Activated gamma-delta T cell treated with anti-CD3 and anti-CD28 coated beads, Interleukin-2, amount 50 U/mL, for 16 hours (primary cell): ENCODE measurements at places on chromosomes 12 and 14.

DNA sequence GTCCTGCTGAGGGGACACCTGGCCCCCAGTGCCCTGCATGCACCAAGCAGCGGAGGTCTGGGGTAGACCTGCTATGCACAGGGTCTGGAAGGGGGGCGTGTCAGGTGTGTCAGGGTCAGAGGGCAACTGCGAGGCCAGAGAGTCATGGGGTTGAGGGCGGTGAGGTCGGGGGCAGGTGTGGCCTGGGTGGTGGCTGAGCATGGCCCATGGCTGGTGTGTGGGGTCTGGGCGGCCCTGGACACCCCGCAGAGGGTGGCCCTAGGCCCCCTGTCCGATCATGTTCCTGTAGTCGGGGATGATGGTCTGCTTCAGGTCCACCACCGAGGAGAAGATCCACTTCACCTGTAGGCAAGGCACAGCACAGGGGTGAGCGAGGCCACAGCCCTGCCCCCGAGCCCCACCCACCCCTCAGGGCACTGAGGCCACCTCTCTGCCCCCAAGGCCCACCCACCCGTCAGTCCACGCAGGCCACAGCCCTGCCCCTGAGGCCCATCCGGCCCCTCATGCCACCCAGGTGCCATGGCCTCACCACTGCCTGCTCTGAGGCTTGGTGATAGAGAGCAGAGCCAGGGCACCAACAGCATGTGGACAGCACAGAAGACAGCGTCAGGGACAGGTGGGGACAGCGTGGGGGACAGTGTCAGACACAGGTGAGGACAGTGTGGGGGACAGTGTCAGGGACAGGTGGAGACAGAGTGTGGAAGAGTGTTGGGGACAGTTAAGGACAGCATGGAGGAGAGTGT is 211.3 kb downstream of the TMEM121 start:
- no peak for DNase-seq

DNA sequence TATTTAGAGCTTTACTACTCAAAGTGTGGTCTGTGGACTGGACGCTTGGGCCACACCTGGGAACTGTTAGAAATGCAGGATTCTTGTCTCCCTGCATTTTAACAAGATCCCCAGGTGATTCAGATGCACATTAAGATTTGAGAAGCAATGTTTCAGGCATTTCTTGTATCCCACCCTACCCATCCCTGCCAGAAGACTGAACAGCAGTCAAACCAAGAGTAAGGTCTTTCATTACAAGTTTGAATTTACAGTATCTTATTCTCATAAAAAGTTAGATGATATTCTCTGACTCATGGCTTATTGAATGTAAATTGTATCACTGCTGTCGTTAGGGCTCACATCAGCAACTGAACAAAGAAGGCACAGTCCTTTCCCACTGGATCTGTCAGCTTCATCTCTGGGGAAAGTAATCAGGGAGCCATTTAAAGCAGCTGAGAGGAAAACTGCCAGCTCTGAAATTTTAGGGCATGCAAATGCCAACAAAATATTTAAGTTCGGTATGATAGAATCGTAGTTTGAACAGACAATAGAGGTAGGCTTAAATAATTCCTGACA is 141.1 kb downstream of the AKAP6 start:
- DNase-seq, result no peak

DNA sequence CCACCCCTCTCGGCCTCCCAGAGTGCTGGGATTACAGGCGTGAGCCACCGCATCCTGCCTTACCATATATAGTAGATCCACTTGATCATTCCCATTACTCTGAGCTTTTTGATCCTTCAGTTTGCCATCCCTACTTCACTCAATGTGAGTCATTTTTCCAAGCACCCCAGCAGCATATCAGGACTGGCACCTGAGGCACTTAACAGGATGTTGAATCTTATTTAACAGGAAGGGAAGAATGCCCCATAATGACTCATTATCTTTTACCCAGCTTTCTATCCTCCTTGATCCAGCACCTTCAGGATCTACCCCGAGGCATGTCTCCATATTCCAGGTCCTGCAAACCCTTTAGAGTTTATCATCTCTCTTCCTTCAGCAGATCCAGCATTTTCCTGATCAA is 84.9 kb upstream of the CMKLR1 start:
- DNase-seq, result no peak

DNA sequence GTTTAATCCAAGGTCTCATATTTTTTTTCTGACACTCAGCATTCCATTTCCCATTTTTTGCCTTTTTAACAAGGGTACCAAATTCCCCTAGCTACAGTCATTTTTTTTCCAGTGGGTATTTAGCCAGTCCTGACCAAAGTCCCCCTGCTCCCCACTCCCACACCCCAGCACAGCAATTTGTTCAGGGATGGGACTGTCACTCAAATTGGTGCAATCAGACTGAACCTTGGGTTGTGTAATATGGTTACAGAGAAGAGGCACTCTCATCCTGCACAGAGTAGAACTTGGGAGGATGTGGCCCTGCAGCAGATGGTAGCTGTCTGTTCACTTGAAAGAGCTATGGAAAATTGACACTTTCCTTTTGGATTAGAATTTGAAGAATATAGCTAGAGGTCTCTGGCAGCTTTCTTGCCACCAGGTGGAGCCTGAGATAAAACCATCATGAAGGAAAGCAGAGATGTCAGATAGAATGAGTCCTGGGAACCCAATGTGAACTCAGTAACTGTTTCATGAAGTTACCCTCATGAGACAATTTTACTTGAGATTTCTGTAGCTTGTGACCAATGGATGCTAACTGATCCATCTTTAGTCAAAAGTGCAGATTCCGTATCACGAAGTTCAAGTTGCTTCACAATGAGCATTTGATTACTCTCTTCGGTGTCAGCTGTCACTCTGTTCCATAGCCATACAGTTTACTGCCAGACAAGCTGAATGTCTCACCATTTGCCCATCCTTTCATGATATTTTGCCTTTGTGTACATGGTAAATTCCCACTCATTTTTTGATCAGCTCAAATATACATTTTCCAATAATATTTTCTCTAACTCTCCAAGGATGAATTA is 394.0 kb upstream of the SYT1 start:
- no peak for DNase-seq

DNA sequence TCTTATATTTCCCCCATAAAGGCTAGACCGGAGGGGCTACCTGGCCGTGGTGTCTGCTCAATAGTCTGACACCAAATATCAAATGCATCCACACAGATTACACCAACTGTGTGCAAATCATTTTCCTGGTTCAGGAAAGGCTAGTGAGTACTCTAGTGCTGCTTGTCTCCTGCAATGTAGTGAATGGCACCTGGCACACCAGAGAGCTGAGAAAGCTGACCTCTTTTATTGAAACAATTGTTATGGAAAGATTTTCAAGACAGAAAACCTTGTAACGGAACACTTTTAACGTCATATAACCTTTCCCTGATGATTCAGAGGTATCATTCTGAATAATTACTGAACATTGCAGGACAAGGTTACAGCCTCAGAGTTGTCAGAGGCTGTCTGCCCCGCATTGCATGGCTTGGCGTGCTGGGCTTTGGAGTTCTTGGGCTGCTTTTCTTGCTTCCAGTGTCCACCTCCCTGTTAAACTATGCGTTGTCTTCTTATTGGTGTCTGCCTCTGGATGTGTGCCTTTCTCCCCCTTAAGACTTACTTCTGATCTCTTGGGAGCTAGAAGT is 40.7 kb upstream of the HDAC7 start:
- DNase-seq, result no peak

GRCh38 chr12:93550748-93551611 is 21.5 kb upstream of the SOCS2 start:
- no peak for DNase-seq

GRCh38 chr14:76717508-76718290 is 43.6 kb upstream of the VASH1 start:
- DNase-seq, result no peak

DNA sequence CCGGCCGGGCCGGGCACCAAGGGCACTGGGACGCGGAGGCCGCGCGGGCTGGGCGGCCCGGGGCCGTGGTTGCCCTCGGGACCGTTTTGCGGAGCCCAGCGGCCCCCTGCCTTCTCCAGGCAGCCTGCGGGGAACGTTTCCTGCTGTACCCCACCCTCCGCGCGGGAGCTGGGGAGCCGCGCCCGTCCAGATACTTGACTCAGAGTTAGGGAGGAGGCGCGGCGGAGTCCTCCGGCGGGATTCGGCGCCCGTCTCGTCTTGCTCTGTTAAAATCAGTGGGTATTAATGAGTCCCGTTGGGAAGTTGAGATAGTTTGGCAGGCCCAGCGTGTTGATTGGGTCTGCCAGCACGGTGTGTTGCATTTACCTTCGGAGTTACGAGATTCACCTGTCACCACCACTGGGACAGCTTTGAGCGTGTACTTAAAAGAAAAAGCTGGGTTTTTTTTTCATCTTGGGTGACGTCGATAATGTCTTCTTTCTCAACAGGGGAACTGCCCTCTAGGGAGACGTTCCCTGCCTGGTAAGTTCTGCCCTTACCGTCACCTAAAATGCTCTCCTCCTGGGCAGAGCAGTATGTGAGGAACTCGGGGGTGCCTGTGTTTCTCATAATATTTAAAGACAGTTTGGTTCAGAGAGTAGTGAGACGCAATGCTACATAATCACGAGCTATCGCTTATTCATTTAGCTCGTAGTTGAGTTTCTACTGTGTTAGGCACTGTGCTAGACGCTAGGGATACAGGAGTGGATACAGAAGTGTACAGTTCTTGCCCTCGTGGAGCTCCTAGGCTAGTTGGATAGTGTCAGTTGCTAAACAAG is 596 bp downstream of the DLST start:
- peak; percentile 20 for DNase-seq

DNA sequence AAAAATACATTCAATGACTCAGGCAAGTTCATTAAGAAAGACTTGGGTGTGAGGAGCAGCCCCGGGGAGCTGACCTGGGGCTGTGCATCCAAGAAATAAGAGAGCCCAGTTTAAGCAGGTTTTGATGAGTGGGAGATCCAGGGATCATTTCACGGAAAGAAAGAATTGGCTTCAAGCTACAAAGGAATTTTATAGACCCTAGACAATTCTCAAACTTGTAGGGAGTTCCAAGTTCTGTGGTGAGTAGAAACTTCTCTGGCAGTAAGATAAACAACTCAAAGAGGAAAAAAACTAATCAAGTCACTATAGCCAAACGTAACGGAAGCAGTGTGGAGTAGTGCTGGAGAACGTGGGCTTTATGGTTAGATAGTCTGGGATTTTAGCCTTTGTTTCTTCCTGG is 175.7 kb upstream of the DDHD1 start:
- DNase-seq, result no peak

- DNase-seq, result no peak
Measured at GRCh38 chr12:75909714-75910656, 121.6 kb downstream of the PHLDA1 start.

- DNase-seq, result no peak
Measured at GRCh38 chr14:94752591-94753436, 17.1 kb downstream of the GSC start.

DNA sequence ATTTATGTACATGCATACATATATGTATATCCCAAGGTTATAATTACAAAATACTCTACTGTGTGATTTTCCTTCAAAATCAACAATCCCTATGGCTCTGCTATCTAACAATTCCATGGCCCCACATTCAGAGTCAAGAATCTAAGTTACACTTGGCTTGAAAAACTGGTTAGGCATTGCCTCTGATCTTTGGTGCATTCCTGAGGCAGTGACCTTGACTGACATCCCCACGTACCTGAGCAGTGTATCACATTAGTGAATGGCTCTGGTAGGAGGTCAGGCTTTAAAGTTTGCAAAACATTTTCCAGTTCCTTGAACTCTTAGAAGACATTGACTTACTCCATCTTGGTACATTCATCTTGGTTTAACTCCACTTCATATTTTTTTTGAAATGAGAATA is 8.5 kb upstream of the STON2 start:
- DNase-seq, result no peak

GRCh38 chr12:110577864-110578693 is 5.0 kb downstream of the PPTC7 start:
- DNase-seq, result peak; percentile 7

GRCh38 chr12:93183940-93184671 is 193.6 kb upstream of the NUDT4 start:
- DNase-seq, result no peak

DNA sequence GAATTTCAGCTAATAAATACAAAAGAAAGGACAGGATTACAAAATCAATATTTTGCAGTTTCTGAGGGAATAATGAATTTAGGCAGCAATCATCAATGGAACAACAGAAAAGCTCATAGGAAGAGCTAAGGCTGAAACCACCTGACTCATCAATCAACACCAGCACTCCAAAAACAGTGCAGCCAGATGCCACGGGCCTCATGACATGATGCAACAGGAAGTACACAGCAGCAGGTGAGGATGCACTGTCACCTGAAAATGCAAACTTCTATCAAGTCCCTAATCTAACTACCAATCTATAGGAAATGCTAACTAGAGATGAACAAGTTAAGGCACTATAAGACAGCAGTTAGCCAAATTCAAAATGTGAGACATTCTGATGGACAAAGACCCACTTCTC is 21.7 kb downstream of the GNS start:
- DNase-seq, result no peak

DNA sequence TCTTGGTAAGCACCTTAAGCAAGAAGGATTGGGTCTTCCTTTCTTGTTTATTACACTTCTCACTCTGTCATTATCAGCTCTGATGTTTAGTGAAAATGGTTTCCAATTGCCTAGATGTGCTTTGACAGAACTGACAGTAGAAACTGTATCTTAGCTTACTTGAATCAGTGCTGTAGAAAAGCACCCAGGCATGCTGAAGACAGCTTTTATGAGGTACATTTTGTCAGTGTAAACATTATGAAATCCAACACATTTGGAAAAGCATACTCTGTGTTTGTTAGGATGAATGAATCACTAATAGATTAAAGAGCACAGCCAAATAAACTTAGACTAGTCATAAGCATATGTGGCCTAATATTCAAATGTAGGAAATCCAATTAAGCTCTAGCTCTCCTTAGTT is 290.2 kb upstream of the NPAS3 start:
- no peak for DNase-seq

DNA sequence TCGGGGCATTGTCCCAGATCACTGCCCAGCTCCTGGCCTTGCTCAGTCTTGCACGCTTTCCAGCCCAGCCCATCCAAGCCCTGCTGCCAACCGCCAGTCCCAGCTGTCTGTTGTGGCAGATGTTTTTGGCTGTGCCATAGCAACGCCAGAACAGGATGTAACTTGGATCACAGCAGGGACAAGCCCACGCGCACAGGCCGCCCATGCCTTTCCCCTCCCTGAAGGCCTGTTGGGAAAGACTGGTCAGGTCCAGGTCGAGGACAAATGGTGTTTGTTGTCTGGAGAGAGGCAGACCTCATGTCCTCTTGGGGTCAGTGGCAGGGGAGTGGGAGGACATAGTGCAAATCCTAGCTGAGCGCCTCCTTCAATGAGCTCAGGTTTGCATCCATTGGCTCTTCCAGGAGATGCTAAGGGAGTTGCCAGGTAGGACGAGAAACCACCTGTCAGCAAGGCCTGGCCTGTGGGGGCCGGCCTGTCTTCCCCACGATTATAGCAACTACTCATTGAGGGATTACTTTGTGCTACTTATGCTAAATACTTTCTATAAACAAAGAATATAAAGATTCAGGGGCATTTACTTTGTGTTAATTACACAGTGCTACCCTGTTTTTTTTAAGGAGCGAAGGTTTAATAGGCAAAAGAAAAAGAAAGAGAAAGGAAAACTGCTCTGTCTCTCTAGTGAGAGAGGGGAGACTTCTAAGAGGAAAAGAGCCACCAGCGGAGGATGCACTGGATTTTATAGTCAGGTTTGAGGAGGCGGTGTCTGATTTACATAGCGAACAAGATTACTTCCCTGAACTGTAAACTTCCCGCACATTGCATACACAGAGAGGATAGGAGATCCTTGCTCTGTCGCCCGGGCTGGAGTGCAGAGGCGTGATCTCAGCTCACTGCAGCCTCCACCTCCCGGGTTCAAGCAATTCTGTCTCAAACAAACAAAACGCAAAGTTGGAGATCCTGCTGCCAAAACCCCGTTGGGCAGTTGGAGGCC is 42.8 kb upstream of the CORO1C start:
- no peak for DNase-seq
